NCI-H446 (cell line): ENCODE measurements at places on chromosomes 12 and 14.

DNA sequence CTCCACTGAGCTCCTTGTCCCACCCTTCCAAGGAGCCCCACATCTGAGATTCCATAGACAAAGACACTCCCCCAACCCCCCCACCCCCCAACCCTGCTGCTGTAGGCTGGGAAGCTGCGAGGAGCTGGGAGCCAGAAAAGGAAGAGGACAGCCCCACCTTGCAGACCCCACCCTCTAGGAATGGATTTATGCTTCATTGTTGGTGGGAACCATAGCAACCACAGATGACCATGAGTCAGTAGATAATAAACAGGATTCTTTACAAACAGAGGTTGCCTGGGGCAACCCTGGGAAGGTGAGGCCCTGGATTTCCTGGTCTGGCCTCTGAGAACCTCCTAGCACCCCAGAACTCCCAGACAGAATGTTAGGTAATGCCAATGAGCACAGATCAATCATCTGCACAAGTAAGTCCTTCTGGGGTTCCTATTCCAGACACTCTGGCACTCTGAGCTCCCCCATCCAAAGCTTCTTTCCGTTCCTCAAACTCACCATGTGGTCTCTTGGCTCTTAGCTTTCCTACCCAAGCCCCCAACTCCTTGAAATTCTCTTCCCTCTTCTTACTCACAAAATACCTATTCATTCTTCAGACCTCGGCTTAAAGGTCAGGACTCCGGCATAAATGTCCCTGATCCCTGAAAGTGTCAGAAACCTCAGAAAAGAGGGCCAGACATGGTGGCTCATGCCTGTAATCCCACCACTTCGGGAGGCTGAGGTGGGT lies 15.2 kb upstream of the PLEKHG6 start:
- no peak for DNase-seq

DNA sequence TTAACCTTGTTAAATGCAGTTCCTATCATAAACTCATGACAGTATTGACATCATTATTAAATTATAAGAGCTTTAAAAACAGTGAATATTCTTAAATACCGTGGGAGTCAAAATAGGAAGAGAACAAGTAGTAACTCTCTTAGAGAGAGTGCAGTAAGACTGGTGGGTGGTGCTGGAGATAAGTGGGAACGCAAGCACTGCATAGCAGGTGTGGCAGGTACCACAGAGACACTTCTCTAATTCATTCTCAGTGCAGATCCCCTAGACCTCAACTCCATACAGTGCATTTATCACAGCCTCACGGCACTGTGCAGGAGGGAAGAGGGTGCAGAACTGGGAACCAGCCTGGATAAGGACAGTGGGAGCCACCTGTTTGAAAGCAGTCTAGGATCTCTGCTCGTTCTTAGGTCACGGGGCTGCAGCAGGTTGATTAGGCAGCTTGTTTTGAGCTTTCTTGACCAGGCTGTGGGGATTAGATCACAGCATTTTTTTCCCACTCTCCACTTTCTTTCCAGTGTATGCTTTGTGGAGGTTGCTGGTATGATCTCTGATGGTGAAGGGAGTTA lies 165.6 kb downstream of the PRKCH start:
- no peak for DNase-seq

GRCh38 chr12:119308708-119309456 lies 25.6 kb upstream of the CCDC60 start:
- DNase-seq, result peak; percentile 17

GRCh38 chr14:74614508-74615495 lies 2.8 kb upstream of the LTBP2 start:
- DNase-seq, result no peak

DNA sequence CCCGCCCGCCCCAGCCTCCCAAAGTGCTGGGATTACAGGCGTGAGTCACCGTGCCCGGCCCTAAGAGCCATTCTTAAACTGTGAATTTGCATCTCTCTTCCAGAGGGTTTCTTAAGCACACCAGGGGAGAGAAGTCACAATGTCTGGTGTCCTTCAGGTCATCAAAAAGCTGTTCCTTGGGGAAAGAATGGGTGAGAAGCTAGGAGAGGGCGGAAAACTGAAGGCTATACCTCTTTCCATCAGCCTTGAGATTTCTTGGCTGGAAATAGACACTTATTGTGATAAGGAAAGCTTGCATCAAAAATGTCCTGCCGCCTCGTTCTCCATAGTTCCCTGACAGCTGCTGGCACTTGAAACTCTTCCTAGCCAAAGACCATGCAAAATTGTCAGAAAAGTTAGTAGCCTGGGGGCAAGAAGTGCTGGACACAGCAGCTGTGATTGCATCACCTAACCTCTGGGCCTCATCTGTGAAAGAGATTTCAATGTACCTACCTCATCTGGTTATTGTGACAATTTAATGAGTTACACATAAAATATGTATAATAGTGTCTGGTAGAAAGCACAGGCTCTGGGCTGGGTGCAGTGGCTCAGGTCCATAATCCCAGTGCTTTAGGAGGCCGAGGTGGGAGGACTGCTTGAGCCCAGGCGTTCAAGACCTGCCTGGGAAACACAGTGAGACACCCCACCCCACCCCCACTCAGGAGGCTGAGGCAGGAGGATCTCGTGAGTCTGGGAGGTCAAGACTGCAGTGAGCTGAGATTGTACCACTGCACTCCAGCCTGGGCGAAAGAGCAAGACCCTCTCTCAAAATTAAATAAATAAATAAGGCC lies 9.7 kb upstream of the UBC start:
- no peak for DNase-seq

DNA sequence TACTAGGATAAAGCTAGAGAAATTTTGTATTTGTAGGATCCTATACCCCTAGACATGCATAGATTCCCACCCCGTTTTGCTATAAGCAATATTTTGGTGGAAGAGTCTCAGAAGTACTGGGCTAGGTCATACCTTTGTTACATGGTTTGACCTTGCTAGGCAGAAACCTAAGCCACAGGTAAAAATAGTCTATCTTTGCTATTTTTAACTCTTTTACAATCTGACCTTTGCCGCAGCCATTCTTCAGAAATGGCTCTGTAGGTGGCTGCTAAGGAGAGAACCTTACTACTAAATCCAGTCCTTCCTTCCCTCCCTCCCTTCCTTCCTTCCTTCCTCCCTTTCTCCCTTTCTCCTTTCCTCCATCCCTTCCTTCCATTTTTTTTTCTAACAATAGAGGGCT lies 242.9 kb upstream of the SEL1L start:
- DNase-seq, result no peak

- no peak for DNase-seq
These were observed 20.8 kb downstream of the PAPLN start for GRCh38 chr14:73258076-73258475.

GRCh38 chr12:44708218-44708617 lies 167.9 kb downstream of the NELL2 start:
- DNase-seq, result no peak

DNA sequence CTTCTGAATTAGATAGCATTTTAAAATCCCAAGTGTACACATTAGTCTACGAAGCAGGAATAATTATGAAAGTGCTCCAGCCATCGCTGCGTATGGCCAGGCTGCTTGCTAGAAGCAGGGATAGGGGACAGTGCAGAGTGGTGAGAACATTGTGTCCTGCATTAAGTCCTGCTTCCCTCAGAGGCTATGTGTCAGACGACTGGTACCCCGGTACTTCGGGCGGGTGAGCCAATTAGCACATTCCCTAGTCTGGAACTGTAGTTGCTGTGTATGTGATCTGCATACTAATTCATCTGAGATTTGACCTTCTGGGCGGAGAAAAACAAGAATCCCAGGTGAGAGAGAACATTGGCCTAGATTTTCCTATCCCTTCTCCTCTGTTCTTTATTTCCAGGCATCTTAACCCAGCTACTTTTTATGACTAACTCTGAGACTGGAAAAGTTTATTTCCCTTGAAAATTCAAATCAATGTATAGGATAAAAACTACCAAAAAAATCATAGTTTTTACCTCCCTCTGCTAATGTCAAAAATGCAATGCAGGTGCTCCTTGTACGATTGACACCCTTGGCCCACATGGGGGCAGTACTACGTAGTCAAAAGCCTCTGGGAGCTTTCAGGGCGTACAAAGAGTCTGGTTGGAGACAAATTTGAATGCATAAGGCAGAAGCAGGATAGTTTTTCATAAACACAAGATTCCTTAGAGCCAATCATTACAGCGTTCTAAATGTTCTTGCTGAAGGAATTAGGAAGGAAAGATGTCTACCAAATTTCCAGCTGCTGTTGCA lies 764.3 kb downstream of the NOVA1 start:
- DNase-seq, result peak; percentile 85

DNA sequence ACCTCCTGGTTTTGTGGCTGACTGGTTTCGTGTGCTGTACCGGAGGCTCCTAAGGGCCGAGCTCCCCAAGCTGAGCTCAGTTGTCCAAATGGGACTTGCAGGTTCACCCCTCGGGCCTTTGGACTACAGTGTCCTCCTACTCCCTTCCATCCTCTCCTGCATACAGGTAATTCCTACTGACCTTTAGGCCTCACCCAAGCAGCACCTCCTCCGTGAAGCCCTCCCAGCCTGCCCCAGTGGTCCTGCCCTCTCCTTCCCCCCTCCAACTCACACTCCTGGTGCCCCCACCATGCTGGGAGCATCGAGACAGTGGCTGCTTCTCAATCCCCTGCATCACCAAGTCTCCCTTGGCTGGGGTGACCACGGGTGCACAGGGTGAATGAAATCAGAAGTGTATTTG lies 27.1 kb upstream of the YY1 start:
- no peak for DNase-seq

DNA sequence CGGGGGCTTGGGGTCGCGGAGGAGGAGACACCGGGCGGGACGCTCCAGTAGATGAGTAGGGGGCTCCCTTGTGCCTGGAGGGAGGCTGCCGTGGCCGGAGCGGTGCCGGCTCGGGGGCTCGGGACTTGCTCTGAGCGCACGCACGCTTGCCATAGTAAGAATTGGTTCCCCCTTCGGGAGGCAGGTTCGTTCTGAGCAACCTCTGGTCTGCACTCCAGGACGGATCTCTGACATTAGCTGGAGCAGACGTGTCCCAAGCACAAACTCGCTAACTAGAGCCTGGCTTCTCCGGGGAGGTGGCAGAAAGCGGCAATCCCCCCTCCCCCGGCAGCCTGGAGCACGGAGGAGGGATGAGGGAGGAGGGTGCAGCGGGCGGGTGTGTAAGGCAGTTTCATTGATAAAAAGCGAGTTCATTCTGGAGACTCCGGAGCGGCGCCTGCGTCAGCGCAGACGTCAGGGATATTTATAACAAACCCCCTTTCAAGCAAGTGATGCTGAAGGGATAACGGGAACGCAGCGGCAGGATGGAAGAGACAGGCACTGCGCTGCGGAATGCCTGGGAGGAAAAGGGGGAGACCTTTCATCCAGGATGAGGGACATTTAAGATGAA lies 630 bp downstream of the FOS start:
- no peak for DNase-seq

DNA sequence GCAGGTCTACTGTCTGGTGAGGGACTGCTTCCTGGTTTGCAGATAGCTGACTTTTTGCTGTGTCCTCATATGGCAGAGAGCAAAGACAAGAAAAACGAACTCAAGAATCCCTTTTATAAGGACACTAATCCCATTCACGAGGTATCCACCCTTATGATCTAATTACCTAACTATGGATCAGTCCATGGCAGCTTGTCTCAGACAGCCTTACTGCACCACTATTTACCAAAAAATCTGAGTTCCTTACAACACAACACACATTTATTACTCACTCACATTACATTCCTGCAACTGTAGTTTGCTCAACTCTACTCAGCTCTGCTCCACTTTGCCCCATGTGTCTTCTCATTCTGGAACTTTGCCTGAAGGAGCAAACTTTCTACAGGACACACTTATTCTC lies 10.1 kb upstream of the SLC6A15 start:
- DNase-seq, result no peak

GRCh38 chr14:21352587-21352986 lies 31.2 kb downstream of the SUPT16H start:
- no peak for DNase-seq

- DNase-seq, result no peak
These were observed 60.8 kb downstream of the SAMD4A start for GRCh38 chr14:54627540-54628363.

DNA sequence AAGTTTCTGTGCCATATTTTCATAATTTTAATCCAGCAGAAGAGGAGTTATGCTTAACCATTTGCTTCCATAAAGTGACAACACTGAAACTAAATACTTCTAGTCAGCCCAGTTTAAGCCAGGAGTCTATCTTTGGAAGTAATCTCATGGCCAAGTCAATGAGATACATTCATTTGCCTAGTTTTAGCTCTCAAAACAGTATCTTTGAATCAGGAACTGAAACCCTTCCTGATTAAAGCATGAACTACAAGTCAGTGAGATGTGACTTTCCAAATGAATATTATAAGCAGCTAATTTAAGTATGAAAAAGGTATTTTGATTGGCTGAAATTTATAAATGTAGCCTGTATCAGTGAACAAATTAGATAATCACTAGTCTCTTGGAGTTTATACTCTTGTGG lies 491.5 kb downstream of the SLC6A15 start:
- DNase-seq, result no peak

DNA sequence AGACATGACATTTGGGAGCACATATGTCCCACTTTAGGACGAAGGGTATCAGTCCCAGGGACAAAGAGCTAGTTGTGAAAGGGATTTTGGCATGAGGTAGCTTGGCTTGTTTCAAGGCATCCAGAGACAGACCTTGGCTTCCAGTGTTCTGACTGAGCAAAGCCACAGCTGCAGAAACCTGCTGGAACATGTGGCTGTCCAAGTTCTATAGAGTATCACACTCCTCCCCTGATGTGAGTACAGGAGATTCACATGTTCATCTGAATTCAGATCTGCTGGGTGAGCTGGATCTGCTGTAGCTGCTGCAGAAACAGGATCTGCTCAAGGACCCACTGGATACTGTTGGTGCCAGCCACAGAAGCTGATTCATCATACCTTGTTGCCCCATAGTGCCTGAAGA lies 10.1 kb upstream of the C14orf39 start:
- no peak for DNase-seq

DNA sequence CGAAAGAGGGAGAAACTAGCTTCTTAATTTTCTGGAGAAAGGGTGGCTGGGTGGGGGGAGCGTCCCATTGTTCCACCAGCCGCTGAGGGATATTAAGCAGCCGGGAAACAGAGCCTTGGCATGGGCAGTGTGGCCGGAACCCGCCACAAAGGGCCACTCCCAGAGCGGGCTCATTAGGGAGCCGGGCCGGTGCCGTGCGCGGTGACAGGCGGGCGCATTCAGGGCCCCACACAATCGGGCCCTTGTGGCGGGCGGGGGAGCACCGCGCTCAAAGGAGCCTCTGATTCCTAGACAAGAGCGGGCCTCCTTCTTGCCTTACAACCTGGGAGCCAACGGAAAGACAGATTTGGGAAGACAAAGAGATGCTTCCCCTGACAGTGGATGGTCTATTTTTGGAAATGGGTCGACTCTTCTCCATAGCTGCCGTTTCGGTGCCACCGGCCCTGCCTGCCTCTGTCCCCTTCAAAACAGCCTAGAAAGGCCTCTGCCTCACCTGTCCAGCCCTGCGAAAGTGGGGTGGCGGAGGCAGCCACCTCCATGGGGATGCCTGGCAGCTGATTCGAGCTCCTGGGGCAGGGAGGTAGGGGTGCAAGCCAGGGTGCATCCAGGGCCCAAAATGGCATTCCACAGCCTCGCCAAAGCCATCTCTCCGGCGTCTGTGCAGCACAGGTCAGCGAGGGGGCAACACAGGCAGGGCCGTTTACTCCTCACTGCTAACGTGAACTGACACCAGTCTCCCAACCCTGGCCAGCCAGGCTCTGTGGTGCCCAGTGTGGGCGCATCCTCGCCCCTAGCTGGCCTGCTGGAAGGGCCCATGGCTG lies 10.9 kb downstream of the CCDC85C start:
- DNase-seq, result no peak
